ENCODE measurements at places on chromosomes 1 and 21.

DNA sequence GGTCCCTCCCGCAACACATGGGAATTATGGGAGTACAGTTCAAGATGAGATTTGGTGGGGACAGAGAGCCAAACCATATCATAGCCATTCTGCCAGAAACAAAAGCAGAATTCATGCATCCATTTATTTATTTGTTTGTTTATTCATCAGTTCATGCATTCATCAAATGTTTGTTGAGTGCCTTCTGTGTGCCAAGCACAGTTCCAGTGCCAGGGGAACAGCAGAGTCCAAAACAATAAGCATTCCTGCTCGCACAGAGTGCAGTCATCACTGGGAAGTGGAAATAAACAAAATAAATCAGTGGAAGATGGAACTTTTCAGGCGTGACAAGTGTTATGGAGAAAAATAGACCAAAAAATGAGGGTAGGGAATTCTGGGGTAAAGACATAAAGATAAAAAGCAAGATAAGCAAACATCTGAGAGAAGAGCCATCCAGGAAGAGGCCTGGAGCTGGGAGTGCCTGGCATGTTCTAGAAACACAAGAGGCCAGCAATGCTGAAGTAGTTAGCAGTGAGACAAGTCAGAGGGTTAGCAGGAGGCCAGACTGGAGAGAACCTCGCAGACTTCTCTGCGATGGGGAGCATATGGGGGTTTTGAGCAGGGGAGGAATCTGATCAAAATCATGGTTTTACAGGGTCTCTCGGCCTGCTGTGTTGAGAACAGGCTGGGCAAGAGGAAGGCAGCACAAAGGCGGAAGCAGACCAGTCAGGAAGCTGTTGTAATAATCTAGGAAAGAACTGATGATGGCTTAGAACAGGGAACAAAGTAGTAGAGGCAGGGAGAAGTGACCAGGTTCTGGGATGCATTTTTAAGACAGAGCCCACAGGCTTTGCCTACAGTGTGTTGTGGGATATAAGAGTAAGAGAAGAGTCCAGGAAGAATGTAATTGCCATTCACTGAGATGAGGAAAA, 113.2 kb downstream of the GLUL start:
- DNase-seq, result peak; percentile 51

DNA sequence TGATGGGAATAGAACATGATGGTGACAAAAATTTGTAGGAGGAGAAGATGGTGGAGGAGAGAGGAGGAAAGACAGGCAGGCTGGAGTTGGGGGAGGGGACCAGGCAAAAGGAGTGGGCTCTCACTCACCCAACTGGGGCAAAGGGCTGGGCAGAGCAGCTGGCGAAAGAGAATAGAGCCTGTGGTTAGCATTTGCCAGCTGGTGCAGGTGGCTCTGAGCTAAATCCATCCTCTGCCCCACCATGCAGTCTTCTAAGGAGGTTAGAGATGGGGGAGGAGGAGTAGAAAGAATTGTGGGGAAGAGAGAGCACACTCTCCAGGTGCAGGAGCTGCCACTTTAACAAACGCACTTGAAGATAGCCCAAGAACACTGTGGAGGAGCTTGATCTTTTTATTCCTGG, 27.6 kb upstream of the SLAMF1 start:
- no peak for DNase-seq

GRCh38 chr1:44371206-44371605, 16.1 kb upstream of the ERI3 start:
- no peak for DNase-seq

DNA sequence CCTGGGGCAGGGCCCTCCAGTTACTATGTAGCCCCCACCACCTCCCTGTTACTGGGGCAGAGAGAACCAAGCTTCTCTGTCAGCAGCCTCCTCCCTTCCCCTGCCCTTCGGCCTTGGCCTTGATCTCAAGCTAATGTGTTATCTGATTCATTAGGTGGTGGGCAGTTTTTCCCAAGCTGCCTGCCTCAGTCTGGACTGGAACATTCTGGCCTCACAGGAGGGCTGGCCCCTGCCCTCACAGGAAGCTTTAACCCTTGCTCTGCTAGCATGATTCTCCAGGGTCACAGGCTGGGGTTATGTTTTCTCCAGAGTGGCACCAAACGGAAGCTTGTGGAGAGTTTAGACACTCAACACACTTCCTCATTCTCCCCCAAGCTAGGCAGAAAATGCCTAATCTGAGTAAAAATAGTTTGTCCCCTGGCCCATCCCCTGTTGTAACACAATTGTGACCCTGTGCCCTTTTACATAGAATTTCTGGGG, 37.2 kb upstream of the SLC6A9 start:
- DNase-seq, result peak; percentile 23

DNA sequence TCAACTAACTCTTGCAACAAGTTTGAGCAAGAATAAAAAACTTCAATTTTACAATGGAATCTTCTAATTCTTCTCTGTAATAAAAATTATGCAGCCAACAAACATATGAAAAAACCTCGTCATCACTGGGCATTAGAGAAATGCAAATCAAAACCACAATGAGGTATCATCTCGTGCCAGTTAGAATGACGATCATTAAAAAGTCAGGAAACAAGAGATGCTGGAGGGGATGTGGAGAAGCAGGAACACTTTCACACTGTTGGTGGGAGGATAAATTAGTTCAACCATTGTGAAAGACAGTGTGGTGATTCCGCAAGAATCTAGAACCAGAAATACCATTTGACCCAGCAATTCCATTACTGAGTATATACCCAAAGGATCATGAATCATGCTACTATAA, 327.5 kb upstream of the LYPLAL1 start:
- DNase-seq, result no peak

GRCh38 chr1:2471587-2472001, 4.5 kb upstream of the PLCH2 start:
- DNase-seq, result no peak

All from globus pallidus (tissue), 1 donor.